Transverse colon (tissue), 4 donors: ENCODE measurements at places on chromosomes 7 and 10. TPM values are rescaled to one million over a fixed set of nuclear protein-coding genes. Genes with fewer than 3 reads are reported as not detected.

DNA sequence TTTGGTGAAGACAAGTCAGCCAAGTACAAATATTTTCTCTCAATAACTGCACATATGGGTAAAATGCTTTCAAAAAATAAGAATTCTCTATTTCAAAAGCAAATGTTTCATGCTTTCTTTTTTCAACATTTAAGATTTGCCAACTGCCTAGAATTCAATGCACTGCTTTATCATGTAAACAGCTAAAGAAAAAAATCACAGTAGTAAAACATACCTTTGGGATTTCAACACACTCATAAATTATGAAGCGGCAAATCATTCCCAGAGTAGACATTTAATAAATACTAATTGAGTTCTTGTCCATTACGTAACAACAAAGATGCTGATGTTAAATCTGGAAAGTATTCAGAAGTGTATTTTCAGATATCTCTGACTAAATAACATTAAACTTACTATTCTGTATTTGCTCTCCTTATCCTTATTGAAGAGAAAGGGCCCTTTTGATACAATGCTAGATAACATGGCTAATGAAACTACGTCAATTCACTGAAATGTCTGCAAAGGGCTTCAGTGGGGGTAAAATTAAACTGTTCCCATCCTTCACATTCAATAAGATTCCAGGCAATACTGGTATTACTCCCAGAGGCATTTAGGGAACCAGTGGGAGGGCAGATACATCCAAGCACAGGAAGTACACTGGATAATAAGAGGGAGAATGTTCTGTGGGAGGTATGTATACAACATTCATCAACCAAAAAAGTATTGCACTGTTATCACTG, 13.9 kb downstream of the NAPEPLD start:
- DNase-seq: no peak

- DNase-seq: no peak
Measured at GRCh38 chr10:77744245-77744644, 106.6 kb upstream of the KCNMA1 start.

DNA sequence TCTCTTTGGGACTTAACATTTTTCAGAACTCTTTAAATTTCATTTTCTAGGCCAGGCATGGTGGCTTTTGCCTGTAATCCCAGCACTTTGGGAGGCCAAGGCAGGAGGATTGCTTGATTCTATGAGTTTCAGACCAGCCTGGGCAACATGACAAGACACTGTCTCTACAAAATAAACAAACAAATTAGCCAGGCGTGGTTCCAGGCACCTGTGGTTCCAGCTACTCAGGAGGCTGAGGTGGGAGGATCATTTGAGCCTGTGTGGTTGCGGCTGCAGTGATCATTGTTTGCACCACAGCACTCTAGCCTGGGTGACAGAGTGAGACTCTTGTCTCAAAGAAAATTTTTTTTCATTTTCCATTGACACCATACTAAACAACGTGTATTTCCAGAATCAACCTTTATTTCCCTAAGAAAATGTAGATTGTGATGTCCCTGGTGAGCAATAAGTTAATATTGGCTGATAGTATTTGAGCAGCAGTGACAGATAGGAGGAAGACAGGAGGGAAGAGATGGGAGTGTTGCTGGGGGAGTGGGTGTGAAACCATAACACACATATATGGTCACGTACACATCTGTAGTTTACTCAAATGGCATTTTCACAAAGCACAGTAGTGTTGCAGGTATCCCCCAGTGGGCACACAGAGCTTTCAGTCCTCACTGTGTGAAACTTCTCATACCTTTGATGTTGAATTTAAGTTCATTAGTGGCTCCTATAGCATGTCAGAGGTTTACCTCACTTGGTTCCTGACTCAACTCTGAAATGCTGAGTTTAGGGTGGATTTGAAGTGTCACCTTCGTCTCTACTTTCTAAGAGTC, 205.6 kb downstream of the AUTS2 start:
- no peak for DNase-seq

Gene UNC5B
- 51.3 TPM for total RNA-seq
